Activated B cell treated with CpG ODN at 0.5 μM for 24 hours (primary cell): ENCODE measurements at places on chromosomes 4 and X.

DNA sequence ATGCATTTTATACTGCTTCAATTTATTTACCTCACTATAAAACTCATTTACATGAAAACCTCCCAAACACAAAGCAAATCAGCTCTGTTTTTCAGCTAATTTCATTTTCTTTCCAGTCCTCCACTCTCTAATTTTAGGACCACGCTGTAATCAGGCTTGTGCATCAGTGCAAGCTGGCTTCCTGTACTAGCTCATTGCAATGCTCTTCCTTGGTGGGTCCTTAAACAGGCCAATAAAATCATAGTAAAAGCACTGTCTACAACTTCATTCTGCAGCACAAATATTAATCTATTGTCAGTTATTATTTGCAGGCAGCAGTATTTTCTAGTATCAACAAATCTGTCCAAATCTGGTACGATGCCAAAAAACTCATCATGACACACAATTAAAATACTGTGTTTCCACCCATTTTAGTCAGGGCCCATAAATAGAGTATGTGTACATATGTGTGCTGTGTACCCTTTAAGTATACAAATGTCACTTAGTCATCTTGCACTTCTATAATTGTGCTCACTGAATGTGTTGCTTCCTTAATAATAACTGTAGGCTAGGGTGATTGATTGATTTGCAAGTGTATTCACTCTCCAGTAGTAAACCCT, 178.2 kb upstream of the HCCS start:
- DNase-seq = no peak

DNA sequence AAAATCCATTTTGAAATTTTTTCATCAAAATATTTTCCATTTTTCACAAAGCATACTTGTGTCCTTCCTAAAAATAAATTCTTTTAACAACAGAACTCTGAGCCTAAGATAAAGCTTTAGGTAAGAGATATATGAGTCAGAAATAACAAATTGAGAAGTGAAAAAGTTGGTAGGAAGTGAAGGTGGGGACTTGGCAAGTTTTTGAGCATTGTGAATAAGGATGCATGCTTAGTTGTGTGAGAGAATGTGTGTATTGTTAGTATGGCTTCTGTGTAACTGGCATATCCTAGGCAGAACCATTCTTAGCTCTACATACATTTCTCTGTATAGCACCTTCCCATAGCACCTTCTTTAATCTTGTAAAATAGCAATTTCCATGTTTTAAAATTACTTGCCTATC, 6.8 kb downstream of the ASB5 start:
- DNase-seq = no peak

DNA sequence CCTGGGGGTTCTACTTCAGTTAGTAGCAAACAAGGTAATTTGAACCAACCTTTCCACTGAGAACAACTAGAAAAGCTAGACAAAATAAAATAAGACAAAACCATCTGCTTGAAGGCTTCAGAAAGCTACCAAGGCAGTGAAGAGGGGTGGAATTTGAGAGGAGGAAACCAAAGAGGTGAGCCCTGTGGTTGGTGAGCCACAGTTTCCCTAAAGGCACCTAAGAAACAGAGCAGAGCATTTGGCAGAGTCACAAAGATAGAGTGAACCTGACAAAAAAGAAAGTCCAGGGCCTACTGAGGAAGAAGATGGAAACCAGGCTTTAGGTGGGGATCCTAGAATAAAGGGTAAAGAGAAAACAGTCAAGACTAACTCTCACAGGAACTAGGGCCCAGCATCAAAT, 44.3 kb downstream of the CHST7 start:
- DNase-seq = no peak

GRCh38 chrX:13652287-13652793, 601 bp upstream of the TCEANC start:
- DNase-seq = no peak

GRCh38 chr4:75639124-75639695, 8.9 kb upstream of the CDKL2 start:
- DNase-seq = no peak

GRCh38 chrX:2708592-2709188, 17.6 kb downstream of the CD99 start:
- DNase-seq = no peak

- no peak for DNase-seq
Observed at GRCh38 chr4:112813790-112814189, 176.8 kb downstream of the LARP7 start.

- DNase-seq = no peak
Observed at GRCh38 chr4:13891544-13891939, 264.0 kb upstream of the BOD1L1 start.

DNA sequence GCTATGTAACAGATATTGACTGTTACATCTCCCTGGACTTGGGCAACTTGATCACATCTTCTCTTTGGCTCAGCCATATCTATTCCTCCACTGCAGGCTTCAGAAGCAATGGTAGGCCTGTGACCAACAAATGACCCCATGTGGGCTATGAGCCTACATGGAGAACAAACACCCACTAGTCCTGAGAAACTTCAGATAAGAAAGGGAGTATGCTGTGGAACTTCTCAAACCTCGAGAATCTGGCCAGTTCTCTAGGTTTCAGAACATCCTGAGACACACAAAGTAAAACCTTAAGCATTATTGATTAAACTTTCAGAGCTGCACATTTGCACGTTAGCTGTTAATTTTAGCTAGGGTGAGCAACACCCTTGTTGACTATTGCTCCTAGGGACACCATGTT, 16.3 kb downstream of the RBMX2 start:
- no peak for DNase-seq
